Activated CD4-positive, alpha-beta T cell treated with anti-CD3 and anti-CD28 coated beads, Interleukin-2, amount 10 ng/mL, durations not matched to agents 7 days and 5 days (primary cell): ENCODE measurements at places on chromosomes 3 and 15.

- no peak overlapping the region for H3K27ac ChIP-seq
- no peaks in the 10 kb centered on the region for H3K4me1 ChIP-seq
- no peaks in the 10 kb centered on the region for H3K36me3 ChIP-seq
- no peak overlapping the region for H3K4me3 ChIP-seq
- H3K27me3 ChIP-seq: no peaks in the 10 kb centered on the region
These were observed 72.7 kb upstream of the LRTM1 start for GRCh38 chr3:55000546-55000945.

DNA sequence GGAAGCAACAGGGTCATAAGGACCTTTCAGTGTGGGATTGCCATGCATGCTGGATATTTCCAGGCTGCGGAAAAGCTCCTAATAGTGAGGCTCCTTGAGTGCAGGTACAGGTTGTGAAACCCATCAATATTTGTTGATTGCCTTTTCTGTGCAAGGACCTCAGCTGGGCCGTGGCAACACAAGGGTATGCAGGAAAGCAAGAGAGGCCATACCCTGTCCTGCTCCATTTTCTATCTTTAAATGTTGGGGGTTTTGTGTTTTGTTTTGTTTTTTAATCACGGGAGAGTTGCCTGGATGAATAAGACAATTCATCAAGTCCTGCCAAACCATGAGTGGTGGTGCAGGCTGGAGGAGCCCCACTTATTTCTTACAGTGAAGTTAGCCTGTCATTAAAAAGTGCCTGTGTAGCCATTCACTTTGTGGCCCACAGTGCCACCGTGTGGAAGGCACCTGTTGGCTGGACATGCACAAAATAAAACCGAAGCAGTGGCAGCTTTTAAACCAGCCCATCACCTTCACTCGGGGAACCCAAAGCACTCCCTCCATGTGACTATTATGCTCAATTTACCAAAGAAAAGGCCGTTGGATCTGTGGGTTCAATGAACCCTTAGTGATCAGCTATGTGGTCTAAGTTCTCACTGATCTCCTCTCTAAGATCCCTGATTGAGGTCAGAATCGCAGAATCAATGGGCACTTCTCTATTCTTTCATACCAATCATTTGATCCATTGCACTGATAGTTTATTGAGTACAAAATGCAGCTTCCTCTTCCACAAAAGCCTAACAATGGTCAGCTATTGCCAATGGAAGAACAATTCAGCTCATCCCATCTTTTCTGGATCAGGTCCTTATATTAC lies 42.2 kb downstream of the CLDN18 start:
- H3K27ac ChIP-seq: no peak overlapping the region
- H3K4me3 ChIP-seq: no peak overlapping the region
- H3K4me1 ChIP-seq: no peaks in the 10 kb centered on the region
- H3K36me3 ChIP-seq: no peaks in the 10 kb centered on the region
- peaks cover 17% of the 10 kb centered on the region for H3K27me3 ChIP-seq

GRCh38 chr3:185843126-185843525 lies 18.3 kb upstream of the IGF2BP2 start:
- no peak for DNase-seq
- H3K4me3 ChIP-seq: no peak overlapping the region
- peaks cover 11% of the 10 kb centered on the region for H3K27me3 ChIP-seq
- H3K27ac ChIP-seq: no peak overlapping the region
- no peaks in the 10 kb centered on the region for H3K36me3 ChIP-seq

DNA sequence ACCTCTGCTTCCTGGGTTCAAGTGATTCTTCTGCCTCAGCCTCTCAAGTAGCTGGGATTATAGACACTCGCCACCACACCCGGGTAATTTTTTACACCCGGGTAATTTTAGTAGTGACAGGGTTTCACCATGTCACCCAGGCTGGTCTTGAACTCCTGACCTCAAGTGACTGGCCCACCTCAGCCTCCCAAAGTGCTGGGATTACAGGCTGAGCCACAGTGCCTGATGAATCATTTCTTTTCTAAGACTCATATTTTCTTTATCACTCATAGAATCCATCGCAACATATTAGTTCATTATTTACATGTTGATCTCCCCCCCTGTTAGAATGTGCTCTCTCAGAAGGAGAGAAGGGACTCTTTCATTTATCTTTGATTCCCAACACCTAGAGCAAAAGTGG lies 109.5 kb upstream of the PTPRG start:
- no peak overlapping the region for H3K27ac ChIP-seq
- H3K4me1 ChIP-seq: no peaks in the 10 kb centered on the region
- no peaks in the 10 kb centered on the region for H3K27me3 ChIP-seq
- H3K36me3 ChIP-seq: no peaks in the 10 kb centered on the region
- DNase-seq: no peak
- no peak overlapping the region for H3K4me3 ChIP-seq

GRCh38 chr3:48928679-48929078 lies 10.0 kb downstream of the ARIH2 start:
- peaks cover 63% of the 10 kb centered on the region for H3K4me1 ChIP-seq
- H3K36me3 ChIP-seq: peaks cover 60% of the 10 kb centered on the region
- no peak for DNase-seq

GRCh38 chr15:88430051-88430450 lies 37.1 kb downstream of the MRPL46 start:
- no peaks in the 10 kb centered on the region for H3K36me3 ChIP-seq
- no peak overlapping the region for H3K4me3 ChIP-seq
- no peak overlapping the region for H3K27ac ChIP-seq
- no peak for DNase-seq

GRCh38 chr3:94069194-94069813 lies 6.4 kb downstream of the NSUN3 start:
- H3K36me3 ChIP-seq: peaks cover 59% of the 10 kb centered on the region
- no peaks in the 10 kb centered on the region for H3K27me3 ChIP-seq
- no peak for DNase-seq
- peaks cover 74% of the 10 kb centered on the region for H3K4me1 ChIP-seq
- no peak overlapping the region for H3K4me3 ChIP-seq
- H3K27ac ChIP-seq: peak overlapping the region; percentile 11

DNA sequence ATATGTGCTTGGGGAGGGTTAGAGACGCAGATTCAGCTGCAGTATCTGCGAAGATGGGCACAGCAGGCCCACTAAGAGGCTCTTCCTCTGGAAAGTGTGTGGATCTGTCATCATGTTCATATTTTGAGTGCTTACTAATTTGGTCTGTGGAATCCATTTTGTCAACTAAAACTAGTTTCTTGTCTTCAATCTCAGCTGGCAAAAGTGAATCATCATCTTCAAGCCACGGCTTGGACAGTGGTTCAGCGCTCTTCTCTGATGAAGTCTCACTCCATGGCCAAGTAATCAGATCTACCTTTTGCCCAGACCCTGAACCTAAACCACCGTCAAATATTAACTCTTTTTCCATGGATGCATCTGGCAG lies 76.2 kb downstream of the IMPG2 start:
- H3K27me3 ChIP-seq: no peaks in the 10 kb centered on the region
- DNase-seq: no peak
- H3K27ac ChIP-seq: no peak overlapping the region
- H3K4me1 ChIP-seq: no peaks in the 10 kb centered on the region

DNA sequence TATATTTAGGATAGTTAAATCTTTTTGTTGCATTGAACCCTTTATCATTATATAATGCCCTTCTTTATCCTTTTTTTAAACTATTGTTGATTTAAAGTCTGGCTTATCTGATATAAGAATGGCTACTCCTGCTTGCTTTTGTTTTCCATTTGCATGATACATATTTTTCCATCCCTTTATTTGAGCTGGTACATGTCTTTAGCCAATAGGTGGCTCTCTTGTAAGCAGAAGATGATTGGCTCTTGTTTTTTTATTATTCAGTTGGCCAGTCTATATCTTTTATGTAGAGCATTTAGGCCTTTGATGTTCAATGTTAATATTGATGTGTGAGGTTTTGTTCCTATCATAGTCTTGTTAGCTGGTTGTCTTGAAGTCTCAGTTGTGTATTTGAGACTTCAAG lies 99.5 kb upstream of the MCTP2 start:
- H3K4me1 ChIP-seq: no peaks in the 10 kb centered on the region
- H3K27me3 ChIP-seq: peaks cover 39% of the 10 kb centered on the region
- no peak overlapping the region for H3K27ac ChIP-seq
- no peak overlapping the region for H3K4me3 ChIP-seq

- peaks cover 29% of the 10 kb centered on the region for H3K4me1 ChIP-seq
- H3K36me3 ChIP-seq: peaks cover 52% of the 10 kb centered on the region
- H3K4me3 ChIP-seq: no peak overlapping the region
- no peak for DNase-seq
- H3K27ac ChIP-seq: no peak overlapping the region
- no peaks in the 10 kb centered on the region for H3K27me3 ChIP-seq
These were observed 4.6 kb downstream of the RBSN start for GRCh38 chr3:15094187-15094875.

DNA sequence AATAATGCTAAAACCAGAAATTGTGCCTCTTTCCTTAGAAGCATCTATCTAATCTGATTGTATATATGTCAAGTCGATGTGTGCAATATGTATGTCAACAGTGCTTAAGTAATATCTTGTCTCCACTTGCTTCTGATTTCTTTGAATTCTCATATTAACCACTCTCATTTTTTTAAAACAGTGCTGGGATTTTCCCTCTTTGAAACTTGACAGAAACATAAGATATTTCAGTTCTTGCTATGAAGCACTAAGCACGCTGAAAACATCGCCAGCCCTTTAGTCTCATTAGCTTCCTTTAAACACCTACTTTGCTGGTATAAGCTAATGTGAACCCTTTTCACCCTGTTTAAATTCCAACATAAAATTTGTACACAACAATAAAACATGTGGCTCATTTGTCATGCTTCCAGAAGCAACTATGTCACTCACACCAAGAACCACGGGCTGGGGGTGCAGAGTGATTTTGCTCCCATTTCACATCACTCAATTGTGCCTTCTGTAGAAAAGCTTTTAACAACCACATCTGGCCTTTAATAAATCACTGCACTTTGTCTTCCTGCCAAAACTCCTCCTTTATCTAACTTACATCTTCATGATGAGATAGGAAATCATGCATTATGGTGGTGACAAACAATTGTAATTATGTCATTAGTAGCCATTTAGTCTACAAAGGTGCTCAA lies 185.2 kb downstream of the FOXP1 start:
- H3K27me3 ChIP-seq: peaks cover 11% of the 10 kb centered on the region
- H3K4me3 ChIP-seq: no peak overlapping the region
- H3K27ac ChIP-seq: no peak overlapping the region
- H3K4me1 ChIP-seq: peaks cover 37% of the 10 kb centered on the region

GRCh38 chr3:33391255-33391995 lies 48.8 kb downstream of the UBP1 start:
- H3K36me3 ChIP-seq: peaks cover 54% of the 10 kb centered on the region
- no peak for DNase-seq
- peak overlapping the region; percentile 38 for H3K27ac ChIP-seq
- no peak overlapping the region for H3K4me3 ChIP-seq

DNA sequence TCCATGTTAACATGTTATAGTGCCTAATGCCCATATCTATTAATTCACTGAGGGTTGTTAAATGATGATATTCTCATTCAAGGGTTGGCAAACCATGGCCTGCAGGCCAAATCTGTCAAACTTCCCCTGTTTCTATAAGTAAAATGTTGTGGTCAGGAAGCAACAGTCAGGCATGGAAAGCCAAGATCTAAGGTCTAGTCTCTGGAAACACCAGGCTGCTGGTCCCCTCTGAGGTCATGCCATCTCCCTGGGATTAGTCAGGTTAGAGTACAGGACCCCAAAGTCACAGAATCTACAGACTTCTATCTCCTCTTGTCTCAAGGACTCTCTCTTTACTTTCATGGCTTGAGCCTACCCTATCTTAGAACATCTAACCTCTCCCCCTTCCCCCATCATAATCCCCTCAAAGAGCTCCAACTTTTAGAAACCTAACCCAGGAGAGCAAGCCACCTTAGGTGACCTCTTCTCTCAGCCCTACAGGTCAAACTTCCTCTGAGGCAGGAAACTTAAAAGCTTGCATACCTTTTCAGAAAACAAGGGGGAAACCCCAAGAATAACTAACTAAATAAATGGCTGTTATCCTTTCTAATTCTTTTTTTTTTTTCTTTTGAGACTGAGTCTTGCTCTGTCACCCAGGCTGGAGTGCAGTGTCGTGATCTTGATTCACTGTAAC lies 15.3 kb upstream of the HERC1 start:
- H3K27me3 ChIP-seq: no peaks in the 10 kb centered on the region
- no peak for DNase-seq
- no peak overlapping the region for H3K27ac ChIP-seq
- H3K36me3 ChIP-seq: no peaks in the 10 kb centered on the region
- no peak overlapping the region for H3K4me3 ChIP-seq

DNA sequence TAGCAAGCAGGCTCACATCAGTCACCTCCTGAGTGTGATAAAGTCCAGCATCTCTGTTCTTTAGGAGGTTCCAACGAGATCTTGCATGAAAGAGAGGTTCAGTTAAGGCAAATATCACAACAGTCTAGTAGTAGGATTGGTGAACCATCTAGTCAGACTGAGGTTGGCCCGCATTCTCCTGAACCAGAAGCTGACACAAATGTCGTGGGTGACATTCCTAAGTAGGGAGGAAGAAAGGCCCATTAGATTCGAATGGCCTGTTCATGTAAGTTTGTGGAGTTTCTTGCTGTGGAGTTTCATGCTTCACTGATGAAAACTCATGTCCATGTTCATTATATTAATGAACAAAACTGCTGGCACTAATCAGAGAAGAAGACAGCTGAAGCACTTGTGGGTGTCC lies 66.7 kb upstream of the XCR1 start:
- peaks cover 68% of the 10 kb centered on the region for H3K4me1 ChIP-seq
- DNase-seq: no peak
- peaks cover 17% of the 10 kb centered on the region for H3K36me3 ChIP-seq
- no peak overlapping the region for H3K4me3 ChIP-seq

DNA sequence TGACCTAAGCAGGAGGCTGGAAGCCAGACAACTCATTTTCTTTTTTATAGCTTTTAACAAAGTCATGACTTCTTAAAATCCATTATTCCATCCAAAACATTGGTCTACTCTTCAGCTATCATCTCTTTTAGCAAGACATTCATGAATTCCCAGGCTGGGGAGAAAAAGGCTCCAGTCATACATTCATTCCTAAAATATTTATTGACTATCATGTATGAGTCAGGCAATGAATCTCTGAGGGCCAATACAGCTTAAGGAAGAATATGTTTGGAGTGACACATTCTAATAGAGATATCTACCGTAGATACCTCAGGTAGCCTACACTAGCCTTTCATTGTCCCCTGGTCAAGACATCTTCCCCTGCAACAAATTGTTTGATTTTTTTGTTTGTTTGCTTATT lies 196.4 kb upstream of the NANOGP8 start:
- H3K36me3 ChIP-seq: no peaks in the 10 kb centered on the region
- H3K27me3 ChIP-seq: no peaks in the 10 kb centered on the region
- no peak overlapping the region for H3K27ac ChIP-seq

DNA sequence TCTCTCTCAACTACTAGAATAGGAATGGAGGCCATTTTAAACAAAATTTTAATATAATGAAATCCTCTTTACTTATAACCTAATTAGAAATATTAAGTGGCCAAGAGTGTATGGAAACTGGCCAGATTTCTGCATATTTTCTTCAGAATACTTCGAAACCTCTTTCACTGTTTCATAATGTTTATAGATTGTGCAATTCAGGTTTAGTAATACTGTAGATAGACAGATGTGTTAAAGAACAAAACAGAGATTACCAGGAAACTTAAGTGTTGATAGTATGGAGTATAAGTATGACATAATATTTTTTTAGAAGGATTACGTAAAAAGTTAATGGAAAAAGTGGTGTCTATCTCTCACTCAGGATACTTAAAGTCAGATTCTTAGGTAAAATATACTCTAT lies 4.7 kb downstream of the ABHD5 start:
- no peak overlapping the region for H3K27ac ChIP-seq
- H3K4me1 ChIP-seq: peaks cover 36% of the 10 kb centered on the region
- H3K36me3 ChIP-seq: peaks cover 8% of the 10 kb centered on the region
- peaks cover 2% of the 10 kb centered on the region for H3K27me3 ChIP-seq
- no peak overlapping the region for H3K4me3 ChIP-seq

GRCh38 chr3:164779816-164780215 lies 298.5 kb downstream of the SI start:
- no peaks in the 10 kb centered on the region for H3K27me3 ChIP-seq
- H3K36me3 ChIP-seq: no peaks in the 10 kb centered on the region
- no peak overlapping the region for H3K4me3 ChIP-seq
- no peak for DNase-seq
- no peaks in the 10 kb centered on the region for H3K4me1 ChIP-seq
